ENCODE measurements at places on chromosomes 12 and 14.
A peak's percentile ranks its signal among the peaks of the same experiment; 100 is the strongest.

GRCh38 chr12:50747817-50748216 is 16.1 kb upstream of the ATF1 start:
- no peak for DNase-seq

DNA sequence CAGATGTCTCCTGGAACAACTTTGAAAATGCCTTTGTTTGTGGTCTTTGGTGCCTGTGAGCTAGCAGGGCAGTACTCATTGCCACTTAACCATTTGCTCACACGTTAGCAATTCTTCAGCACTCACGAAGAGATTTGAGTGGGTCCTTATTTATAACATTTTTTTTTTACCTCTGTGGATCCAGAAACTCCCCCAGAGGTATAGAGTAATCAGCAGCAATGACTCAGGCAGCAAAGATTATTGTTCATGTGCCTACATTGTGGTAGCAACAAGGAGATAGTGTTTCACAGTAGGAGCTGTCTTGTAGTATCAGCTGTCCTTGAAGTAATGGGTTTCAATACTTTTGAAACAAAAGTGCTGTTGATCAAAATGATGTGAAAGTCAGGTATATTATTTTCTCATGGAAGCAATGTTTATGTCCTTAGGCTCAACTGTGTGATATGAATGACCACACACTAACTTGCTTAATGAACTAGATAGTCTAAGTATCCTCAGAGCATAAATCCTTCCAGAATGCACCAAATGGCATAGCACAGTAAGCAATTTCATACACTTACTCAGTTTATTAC is 304.1 kb downstream of the EGLN3 start:
- no peak for DNase-seq

- peak; percentile 61 for DNase-seq
Measured at GRCh38 chr14:37903343-37904191, 304.1 kb upstream of the SSTR1 start.

DNA sequence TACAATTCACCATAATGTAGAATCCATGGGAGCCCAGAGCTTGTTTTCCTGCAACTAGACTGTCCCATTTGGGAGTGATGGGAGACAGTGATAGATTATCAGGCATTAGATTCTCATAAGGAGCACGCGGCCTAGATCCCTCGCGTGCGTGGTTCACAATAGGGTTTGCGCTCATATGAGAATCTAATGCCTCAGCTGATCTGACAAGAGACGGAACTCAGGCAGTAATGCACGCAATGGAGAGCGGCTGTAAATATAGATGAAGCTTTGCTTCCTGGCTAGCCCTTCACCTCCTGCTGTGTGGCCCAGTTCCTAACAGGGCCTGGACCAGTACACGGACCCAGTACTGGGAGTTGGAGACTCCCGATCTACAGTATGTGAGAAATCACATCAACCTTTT is 126.7 kb downstream of the FBXL14 start:
- DNase-seq = no peak

DNA sequence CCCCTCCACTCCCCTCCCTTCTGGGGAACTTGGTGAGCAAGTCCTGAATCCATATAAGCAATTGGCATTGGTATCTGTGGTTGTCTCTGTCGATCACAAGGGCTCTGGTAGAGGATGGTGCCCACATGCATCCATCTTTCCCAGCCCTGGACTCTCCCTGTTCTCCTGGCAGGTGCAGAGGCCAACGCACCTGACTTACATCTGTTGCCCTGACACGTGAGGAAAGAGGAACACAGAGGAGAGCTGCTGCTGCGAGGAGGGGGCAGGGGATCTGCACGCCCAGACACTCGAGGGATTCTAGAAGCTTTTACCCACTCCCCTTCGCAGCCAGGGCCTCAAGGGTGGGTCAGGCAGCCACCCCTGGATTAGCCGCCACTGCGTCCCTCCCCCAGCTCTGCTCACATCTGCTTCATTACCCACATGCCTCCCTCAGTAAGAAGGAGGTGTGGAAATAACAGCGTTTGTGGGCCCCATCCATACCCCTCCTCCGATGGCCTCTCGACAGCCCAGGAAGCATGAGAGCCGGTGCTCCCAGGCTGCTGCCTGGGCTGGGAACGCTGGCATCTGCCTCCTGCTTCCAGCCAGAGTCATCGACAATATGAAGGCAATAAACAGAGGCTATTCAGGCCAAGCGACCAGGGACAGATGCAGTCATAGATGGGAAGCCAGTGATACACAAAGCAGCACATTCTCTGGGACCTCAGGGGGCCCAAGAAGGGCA is 56.5 kb downstream of the KDM2B start:
- no peak for DNase-seq

- DNase-seq = no peak
Measured at GRCh38 chr14:99656171-99656570, 11.2 kb downstream of the HHIPL1 start.

GRCh38 chr12:60693019-60693626 is 1097.3 kb downstream of the SLC16A7 start:
- DNase-seq = no peak

- DNase-seq = no peak
Measured at GRCh38 chr14:67490196-67490595, 1.7 kb upstream of the TMEM229B start.

GRCh38 chr12:105205322-105206048 is 30.5 kb downstream of the APPL2 start:
- DNase-seq = no peak

- DNase-seq = no peak
Measured at GRCh38 chr12:115341442-115341841, 657.5 kb upstream of the TBX3 start.

DNA sequence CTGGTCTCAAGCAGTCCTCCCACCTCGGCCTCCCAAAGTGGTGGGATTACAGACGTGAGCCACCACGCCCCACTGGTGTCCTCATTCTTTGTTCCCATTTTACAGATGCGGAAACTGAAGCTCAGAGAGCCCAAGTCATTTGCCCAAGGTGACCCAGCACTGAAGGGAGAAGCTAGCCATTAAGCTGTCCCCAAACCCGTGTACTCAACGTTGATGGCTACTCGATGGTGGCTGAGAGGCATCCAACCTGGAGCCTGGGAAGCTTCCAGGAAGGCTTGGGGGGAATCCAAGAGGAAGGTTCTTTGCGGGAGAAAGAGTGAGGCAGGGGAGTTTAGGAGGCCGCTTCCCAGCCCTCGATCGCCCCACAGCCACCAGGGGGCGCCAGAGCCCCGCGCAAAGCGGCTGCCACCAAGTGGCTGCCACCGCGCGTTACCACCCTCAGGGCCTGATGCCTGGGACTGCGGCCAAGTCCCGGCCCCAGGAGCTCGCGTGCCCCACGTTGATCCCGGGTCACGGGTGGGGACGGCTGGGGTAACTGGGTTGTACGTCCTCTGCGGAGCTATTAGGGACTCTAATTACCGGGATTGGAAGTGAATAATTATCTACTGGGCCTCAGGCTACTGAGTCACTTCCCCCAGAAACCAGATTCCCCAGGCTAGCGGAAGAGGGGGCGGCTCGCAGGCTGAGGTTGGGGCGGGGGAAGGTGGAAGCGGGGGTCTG is 8.8 kb upstream of the SH2B3 start:
- DNase-seq = peak; percentile 44

DNA sequence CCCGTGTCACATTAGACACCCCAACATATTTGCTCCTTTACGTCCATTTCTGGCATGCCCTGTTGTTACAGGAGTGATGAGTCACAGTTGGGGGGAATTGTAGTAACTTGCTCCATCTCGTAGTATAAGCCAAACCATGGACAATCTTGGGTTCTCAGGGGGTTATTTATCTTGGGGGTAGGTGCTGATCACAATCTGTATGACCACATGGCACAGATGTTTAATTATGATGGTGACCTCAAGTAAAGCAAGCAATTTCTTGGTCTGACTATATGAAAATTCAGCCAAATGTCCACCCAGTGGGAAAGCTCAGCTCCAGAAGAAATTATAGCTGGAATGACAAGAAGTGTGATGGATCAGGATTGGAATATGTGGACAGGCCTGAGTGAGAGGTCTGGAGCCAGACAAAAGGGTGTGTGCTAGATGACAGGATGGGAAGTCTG is 32.1 kb upstream of the STON2 start:
- DNase-seq = no peak

DNA sequence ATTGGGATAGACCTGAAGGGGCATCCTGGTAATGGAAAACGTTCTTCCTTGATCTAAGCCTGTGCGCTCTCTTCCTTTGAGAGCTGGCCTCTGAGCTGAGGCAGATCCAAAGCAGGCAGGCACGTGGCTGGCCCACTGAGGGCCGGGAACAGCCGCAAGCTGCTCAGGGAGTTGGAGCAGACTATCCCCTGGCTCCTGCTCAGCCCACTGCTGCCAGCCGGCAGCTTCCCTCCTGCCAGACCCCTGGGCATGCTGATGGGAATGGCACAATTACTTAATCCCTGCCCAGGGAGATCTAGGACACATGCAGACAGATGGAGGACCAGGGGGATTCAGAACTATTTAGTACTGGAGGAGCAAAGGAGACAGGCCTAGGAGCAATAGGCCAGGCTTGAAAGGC is 14.4 kb downstream of the NEUROD4 start:
- no peak for DNase-seq

- DNase-seq = no peak
Measured at GRCh38 chr14:23183479-23183878, at the start of gene SLC7A8. TSS of gene SLC7A8 (minus strand) at chr14:23183660. CDS start at chr14:23182914, 746 bp downstream.

GRCh38 chr12:113766131-113766878 is 199.8 kb downstream of the RBM19 start:
- no peak for DNase-seq

GRCh38 chr12:53076461-53076860 is 2.7 kb downstream of the SPRYD3 start:
- DNase-seq = no peak

DNA sequence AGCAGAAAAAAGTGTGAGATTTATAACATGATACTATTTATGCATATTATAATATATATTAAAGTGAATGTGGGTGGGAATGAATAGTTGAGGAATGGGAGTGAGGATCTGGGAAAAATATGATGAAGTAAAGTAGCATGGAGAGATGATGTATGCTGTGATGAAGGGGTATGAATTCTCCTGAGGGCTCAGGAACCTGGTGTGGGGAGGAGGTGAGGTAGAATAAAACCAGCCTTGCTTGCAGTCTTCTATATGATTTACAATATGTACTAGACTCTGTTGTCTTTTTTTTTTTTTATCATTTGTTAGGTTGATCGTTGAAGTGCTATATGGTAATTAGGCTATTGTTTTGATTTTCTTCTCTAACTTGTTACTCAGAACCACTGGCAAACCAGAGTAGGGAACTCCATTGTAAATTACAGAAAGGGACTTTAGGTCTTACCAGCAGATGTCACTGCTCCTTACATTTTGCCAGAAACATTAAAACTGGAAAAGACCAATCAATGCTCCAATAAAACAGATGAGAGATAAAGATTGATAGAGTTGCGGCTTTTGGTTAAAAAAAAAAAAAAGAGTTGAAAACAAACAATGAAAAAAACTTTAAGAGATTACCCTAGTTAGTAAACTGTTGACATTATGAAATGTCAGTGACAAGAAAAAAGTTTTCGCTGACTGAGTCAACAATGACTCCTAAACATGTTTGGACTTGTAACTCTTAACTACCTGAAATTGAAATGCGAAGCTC is 39.9 kb downstream of the ATL1 start:
- DNase-seq = peak; percentile 9

GRCh38 chr12:6765634-6766581 is at the start of gene PTMS:
TSS of gene PTMS (plus strand) at chr12:6766363. CDS start at chr12:6766706, 343 bp downstream.
- DNase-seq = peak; percentile 91

GRCh38 chr14:45361727-45362126 is 108.7 kb upstream of the MIS18BP1 start:
- no peak for DNase-seq

- DNase-seq = no peak
Measured at GRCh38 chr12:132610051-132610759, at the start of gene LRCOL1. TSS of gene LRCOL1 (minus strand) at chr12:132610582. CDS start at chr12:132606251, 4,331 bp downstream.

DNA sequence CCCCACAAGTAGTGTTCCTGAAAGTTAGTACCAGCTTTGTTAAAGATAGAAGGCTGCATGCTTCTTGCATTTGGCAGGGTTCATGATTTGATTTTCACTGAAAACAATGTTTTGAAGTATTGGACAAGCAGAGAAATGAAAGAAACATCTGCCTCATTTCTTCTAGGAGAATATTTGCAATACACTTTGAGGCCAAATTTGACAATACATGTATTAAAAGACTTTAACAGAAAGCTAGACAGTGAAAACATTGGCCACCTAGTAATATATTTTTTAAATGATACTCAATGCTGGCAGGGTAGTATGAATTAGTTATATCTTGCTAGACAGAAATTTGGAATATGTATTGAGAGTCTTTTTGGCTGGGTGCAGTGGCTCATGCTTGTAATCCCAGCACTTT is 68.5 kb downstream of the GCH1 start:
- no peak for DNase-seq

DNA sequence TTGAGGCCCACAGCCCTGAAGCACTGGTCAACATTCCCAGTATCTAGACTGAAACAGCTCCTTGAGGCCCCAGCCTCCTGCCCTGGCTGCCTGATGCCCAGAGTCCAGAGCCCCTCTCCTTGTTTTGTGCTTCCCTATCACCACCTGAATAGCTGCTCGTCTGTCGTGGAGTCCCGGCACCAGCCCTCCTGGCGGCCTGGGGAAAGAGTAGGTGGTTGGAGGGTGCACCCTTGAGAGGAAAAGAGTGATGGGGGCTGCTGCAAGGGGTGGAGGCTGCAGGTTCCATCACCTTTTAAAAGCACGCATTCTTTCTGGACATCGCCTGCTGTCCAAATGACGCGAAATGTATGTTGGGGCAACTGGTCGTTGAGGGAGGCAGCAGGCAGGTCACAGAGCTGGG is 3.2 kb downstream of the RABGGTA start:
- no peak for DNase-seq

DNA sequence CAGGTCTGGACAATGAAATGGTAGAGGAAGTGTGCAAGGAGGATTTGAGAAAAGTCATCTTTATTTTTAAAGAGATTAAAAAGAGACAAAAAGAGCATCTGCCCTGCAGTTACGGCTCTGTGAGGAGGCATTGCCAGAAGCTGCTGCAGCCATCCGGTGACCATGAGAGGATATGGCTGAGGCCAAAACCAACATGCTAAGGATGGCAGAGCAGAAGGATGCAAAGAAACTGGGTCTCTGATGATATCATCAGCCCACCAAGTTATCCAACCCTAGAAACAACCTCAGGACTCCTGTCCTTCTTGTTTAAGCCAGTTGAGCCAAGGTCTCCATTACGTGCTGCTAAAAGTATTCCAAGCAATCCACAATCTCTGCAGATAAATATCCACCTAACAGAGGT is 48.0 kb upstream of the CCND2 start:
- no peak for DNase-seq

DNA sequence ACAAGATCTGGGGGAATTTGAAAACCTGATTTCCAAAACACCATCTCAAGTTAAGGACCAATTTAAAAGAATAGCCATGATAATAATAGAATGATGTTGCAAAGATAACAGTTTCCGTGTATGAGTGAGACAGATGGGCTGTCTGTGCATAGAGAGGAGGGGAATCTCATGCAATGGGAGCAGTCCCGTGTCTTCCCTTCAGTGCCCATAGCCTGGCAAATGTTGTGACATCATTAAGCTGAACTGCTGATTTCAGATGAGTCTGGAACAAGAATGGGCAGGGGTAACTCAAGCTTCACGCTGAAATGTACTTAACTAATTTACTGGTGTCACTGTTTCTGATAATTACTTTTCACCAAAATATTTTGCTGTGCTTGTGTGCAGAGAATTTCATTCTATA is 454.0 kb downstream of the FOXG1 start:
- DNase-seq = peak; percentile 52

- DNase-seq = no peak
Measured at GRCh38 chr14:22579236-22579635, 9.8 kb downstream of the DAD1 start.

GRCh38 chr14:99755068-99755405 is 38.2 kb upstream of the EML1 start:
- DNase-seq = no peak

GRCh38 chr14:85441909-85442643 is 87.9 kb upstream of the FLRT2 start:
- DNase-seq = no peak
